Body of pancreas (tissue), 4 donors: ENCODE measurements at places on chromosomes 12 and 14.
A peak's percentile ranks its signal among the peaks of the same experiment; 100 is the strongest.

- H3K36me3 ChIP-seq, result no peaks in the 10 kb centered on the region
- H3K27ac ChIP-seq, result no peak overlapping the region
- no peak overlapping the region for H3K4me3 ChIP-seq
- peak; percentile 41 for DNase-seq
- H3K27me3 ChIP-seq, result no peaks in the 10 kb centered on the region
- H3K4me1 ChIP-seq, result no peaks in the 10 kb centered on the region
These were observed 39.0 kb downstream of the SLCO1B1 start for GRCh38 chr12:21169878-21170472.

GRCh38 chr12:119423285-119423684, 88.8 kb downstream of the CCDC60 start:
- no peak overlapping the region for H3K27ac ChIP-seq
- no peak for DNase-seq
- no peaks in the 10 kb centered on the region for H3K36me3 ChIP-seq
- no peaks in the 10 kb centered on the region for H3K4me1 ChIP-seq

DNA sequence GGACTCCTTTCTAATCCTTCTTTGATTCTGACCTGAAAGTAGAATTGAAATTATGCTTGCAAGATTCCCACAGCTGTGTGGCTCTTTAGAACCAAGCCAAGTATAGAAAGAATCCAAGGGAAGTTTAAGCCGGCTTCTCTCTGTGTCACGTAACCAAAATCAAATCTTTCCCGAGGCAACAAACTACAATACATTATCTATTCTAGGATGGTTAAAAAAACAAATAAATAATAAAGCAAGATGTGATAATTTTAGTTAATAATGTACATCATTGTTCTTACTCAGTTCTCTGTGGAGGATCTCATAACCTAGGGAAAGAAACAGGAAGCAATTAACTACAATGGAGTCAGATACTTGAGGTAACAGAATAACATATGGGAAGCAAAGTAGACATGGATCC, 78.1 kb upstream of the ST8SIA1 start:
- no peak overlapping the region for H3K4me3 ChIP-seq
- H3K4me1 ChIP-seq, result peaks cover 32% of the 10 kb centered on the region
- no peaks in the 10 kb centered on the region for H3K27me3 ChIP-seq
- DNase-seq, result no peak
- H3K27ac ChIP-seq, result no peak overlapping the region

DNA sequence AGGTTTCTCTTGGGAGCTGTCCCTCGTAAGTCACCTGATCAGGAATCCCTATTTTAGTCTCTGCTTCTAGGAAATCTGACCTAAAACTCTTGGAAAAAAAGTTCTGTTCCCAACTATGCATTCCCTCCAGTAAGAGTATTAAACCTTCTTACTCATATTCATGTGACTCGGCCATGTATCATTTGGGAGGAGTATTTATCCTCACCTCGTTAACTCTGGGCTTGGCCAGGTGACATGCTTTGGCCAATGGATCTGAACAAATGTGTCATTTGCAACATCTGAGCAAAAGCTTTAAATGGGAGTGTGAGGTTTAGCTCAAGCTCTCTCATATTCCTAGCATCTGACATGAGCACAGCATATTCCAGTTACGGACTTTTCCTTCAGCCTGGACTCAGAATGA, 226.8 kb downstream of the NUAK1 start:
- H3K27ac ChIP-seq, result no peak overlapping the region
- H3K36me3 ChIP-seq, result no peaks in the 10 kb centered on the region
- H3K4me3 ChIP-seq, result no peak overlapping the region

DNA sequence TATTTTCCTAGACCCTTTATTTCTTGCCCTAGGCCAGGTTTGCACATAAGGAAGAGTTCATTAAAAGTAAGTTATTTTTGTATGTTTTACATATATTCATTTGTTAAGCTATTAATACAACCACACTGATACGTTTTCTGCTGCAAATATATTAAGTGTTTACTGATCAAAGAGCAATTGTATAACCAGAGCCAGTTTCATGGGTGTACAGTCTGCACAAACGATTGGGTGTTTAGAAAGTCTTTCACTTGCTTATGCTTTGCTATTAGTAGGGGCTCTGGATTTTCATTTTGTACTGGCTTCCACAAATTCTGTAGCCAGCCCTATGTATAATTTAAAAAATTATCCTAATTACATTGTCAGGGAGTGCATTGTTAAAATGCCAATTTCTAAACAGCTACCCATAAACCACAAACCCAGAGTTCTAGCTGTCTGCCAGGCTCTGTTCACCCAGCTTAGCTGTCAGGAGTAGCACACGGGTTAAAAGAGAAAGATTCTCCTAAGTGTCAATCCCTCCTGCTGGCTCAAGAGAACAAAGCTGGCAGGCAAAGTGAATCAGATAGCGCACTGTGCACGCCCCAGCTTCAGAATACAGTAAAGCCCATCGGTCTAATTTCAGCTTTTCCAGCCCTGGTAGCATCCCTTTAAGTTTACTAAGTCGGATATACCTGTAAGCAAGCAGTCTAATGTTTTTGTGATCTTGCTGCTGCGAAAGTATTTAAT, 151.0 kb upstream of the LMO3 start:
- H3K36me3 ChIP-seq, result no peaks in the 10 kb centered on the region
- no peak for DNase-seq
- no peaks in the 10 kb centered on the region for H3K27me3 ChIP-seq
- peaks cover 4% of the 10 kb centered on the region for H3K4me1 ChIP-seq
- H3K4me3 ChIP-seq, result no peak overlapping the region
